ENCODE measurements at places on chromosomes 2 and 18.

- no peak for DNase-seq
These were observed 47.1 kb downstream of the SLC4A1AP start for GRCh38 chr2:27710640-27711430.

- no peak for DNase-seq
These were observed 34.8 kb downstream of the SLC66A2 start for GRCh38 chr18:79916546-79917168.

DNA sequence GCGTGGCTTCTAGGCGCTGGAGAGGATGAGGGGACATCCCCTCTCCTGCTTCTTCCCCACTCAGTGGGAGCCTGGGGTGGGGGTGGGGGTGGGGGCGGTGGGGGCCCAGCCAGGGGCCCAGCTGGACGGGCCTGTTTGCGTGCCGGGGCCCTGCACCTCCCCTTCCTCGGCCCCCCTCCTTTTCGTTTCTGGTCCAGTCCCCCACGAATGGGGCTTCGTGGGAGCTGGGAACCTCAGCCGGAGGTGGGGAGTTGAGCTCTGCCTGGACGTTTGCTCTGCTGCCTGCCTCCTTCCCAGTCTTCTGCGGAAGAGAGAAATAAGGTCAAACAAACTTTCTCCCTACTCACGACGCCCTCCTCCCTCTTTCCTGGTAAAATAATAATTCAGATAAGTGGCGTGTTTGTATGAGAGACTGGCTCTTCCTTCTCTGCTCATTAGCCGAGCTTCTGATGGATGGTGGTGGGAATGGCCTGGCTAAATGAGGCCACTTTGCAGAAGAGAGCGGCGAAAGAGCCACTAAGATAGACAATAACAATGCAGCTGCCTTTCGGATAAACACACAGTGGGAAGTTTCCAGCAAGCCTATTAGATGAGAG lies 782 bp downstream of the MTA3 start:
- no peak for DNase-seq

DNA sequence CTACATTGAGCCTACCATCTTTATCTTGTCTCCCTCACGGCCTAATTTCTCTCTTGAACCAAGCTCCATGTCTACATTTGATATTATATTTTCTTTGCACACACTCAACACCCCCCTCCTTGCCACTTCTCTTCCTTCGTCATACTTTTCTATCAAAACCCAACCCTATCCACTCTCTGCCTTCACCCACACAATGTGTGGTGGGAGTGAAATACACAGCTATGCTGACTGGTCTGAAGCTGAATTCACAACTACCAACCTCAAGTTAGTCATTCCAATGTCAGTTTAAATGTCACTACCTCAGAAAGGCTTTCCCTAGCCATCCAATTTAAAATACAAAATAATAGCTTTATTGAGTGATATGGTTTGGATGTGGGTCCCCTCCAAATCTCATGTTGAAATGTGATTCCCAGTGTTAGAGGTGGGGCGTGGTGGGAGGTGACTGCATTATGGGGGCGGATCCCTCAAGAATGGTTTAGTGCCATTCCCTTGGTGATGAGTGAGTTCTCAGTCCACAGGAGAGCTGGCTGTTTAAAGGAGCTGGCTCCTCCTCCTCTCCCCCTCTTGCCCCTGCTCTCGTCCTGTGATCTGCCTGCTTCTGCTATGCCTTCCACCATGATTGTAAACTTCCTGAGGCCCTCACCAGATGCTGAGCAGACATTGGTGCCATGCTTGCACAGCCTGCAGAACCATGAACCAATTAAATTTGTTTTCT lies 112.1 kb downstream of the DTNB start:
- no peak for DNase-seq
